ENCODE measurements at places on chromosomes 1 and 21. TPM values are rescaled to one million over a fixed set of nuclear protein-coding genes. Genes with fewer than 3 reads are reported as not detected.

Gene OR2W3
- 1.7 TPM for total RNA-seq

Gene KCNAB2
- total RNA-seq, result 17.7 TPM

Gene NME7
- 27.8 TPM for total RNA-seq

Gene NTMT2
- not detected for total RNA-seq

Gene TAL1
- total RNA-seq, result not detected

Gene ACTN2
- total RNA-seq, result 0.65 TPM

All from hair follicle dermal papilla cell (primary cell).